CD14-positive monocyte (primary cell): ENCODE measurements at places on chromosomes 13 and 19.

DNA sequence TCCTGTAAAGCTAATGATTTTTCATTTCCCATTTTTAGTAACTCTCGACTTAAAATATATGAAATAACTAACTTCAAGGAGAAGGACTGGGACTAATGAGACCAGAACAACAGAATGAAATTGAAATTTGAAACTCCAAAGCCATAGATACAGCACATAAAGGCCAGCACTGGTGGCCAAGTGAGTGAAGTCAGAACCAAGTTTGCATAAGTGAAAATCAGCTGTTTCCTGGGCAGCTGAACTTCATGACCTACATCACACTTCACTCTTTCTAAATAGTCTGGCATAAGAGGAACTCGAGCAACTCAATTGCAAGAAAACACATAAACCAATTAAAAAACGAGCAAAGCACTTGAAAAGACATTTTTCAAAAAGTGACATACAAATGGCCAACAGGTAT is 84.5 kb downstream of the DCLK1 start:
- no peak for DNase-seq

DNA sequence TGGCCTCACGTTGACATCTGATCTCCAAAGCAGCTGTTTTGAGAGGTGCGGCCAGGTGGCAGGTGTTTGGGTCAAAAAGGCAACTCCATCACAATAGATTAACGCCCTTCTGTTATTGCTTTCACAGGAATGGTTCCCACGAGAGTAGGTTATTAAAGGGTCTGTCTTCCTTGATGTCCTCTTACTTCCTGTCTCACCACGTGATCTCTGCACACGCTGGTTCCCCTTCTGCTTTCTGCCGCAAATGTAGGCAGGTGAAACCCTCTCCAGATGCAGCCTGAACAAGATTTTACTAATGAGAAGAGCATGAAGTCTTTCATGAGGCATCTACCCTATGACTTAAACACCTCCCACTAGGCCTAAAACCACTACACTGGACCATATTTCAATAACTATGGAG is 22.8 kb upstream of the ZNF564 start:
- DNase-seq = peak; percentile 10

DNA sequence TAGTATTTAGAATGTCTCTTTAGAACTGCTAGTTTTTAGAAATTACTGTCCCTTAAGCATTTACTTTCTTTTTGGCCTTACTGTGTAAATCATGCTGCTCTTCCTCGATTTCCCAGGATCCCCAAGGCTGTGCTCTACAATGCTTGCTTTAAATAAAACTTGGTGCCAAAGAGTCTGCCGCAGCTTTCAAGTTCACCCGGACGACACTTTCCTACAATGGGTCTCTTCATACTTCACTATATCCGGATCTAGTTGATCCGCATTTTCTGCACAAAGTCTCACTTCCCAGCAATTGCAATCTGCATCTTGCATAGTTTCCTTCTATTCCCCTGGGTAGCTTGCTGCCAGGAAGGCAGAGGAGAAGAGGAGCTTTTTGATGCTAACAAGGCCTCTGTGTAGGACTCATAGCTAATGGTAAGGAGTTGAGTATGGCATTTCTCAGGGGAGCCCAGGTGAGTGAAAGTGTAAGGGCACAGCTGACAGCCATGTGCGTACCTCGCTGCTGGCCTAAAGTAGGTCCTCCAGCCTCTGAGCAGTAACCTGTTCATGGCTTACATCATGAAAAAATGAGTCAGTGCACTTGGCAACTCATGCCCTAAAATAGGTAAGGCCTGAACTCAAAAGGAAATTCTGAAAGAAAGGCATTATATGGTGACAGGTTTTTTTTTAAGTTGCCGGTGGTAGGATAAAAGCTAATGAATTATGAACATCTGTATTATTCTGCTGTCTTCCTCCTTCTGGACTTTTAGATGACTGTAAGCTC is 101.6 kb downstream of the ENOX1 start:
- no peak for DNase-seq

GRCh38 chr13:37412241-37412921 is 186.2 kb downstream of the POSTN start:
- no peak for DNase-seq

GRCh38 chr19:18293642-18294466 is 12.4 kb upstream of the JUND start:
- DNase-seq = no peak

GRCh38 chr13:78958006-78958405 is 299.1 kb upstream of the OBI1 start:
- DNase-seq = no peak

DNA sequence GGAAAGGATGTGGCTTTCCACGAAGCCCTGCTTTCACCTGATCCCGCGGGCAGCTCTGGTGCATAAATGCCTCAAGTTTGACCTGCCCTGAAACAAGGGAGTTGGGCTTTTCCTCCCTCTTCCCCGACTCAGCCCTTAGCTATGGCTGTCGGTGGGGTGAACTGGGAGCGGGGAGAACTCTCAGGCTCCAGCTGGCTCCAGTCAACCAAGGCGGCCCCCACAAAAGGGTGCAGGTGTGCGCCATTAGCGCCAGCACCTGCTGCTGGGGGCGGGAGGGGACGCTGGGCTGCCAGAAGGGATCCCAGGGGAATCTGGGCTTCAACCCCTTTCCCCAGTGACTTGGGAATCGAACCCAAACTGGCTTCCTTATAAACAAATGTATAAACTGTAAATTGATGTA is 7.1 kb upstream of the DHRS12 start:
- no peak for DNase-seq

DNA sequence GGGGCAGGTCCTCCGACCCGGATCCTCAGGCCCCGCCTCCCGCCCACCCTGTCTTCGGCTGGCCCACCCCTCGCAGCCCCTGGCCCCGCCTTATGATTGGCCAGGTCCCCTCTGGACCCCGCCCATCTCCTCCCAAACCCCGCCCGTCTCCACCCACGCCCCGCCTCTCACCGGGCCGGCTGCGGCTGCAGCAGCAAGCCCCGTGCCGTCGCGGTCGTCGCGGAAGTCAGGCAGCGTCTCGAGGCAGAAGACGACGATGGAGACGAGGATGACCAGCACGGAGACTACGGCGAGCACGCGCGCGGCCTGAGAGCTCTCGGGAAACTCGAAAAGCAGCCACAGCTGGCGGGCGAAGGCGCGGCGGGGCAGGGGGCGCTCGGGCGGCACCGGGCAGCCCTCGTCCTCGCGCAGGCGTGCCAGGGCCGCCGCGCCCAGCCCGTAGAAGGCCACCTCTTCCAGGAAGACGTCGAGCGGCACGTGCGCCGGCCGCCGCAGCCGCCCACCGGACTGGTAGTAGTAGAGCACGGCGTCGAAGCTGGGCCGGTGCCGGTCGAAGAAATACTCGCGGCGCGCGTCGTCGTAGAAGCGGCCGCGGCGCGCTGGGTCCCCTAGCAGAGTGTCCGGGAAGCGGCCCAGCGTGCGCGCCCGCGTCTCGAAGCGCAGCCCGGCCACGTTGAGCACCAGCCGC is 495 bp downstream of the KCNA7 start:
- DNase-seq = no peak

- DNase-seq = no peak
These were observed 79.6 kb downstream of the FGF14 start for GRCh38 chr13:102322211-102322610.

- DNase-seq = no peak
These were observed 1.5 kb downstream of the ILF3 start for GRCh38 chr19:10655457-10656312.

- DNase-seq = no peak
These were observed 82.4 kb downstream of the EFNB2 start for GRCh38 chr13:106453101-106453500.
